Stimulated activated CD8-positive, alpha-beta memory T cell treated with anti-CD3 and anti-CD28 coated beads, Interleukin-4, amount 100 ng/mL, for 4 hours (primary cell): ENCODE measurements at places on chromosomes 1 and 21.

DNA sequence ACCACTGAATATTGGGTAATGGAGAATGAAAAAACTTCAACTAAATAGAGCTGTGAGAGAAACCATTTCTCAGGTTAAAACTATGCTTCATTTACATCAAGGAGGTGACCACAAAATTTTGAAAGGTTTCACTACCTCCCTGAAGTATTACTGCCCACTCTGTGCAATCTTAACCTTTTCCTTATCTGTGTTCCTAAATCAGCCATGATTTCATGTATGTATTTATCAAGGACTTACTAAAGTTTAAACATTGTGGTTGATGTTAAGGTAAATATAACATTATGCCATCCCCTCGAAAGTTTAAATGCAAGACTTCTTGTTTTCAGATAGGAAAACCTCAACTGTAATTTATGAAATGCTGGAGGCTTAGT is 84.4 kb downstream of the CLEC20A start:
- DNase-seq = no peak

GRCh38 chr21:42145569-42146272 is 73.2 kb upstream of the ABCG1 start:
- DNase-seq = peak; percentile 24

DNA sequence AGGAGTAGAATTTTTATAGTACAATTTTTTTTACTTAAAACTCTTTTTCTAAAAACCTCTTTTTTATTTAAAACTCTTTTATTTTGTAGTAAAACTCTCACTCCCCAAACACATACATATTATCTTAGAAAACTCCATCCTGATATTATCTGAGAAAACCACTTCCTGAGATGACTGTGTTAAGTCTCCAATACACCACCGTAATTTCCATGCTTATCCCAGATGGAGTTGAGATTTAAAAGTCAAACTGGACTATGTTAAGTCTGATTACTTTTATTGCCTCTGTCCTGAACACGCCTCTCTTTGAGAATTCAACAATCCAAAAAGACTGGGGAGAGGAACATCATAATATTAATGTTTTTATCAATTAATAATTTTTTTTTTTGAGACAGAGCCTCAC is 3.7 kb downstream of the SEC16B start:
- no peak for DNase-seq

GRCh38 chr1:228664399-228664914 is 70.8 kb upstream of the RHOU start:
- peak; percentile 76 for DNase-seq

DNA sequence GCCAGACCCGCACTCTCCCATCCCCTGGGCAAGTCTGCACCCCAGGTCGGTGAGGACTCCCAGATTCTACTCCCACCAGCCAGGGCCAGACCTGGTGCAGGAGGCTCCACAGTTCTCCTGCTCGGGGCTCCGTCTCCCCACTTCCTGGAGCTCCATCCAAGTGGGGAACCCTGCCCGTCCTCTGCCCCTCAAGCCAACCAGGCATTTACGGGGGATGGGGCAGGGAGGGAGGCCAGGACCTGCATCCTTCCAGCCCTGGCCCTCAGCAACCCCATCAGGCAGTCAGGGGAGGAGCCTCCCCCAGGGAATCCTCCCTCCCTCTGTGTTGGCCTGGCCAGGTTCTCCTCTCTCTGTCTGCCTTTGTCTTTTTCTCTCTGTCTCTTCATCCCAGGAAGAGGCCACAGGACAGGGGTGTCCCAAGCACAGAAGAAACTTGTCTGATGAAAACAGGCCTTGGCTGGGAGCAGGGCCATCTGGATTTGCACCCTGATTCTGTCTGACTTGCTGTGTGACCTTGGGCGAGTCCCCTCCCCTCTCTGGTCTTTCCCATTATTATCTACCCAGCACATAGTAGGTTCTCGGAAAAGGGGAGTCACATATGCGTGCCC is 18.5 kb upstream of the EPHA2 start:
- DNase-seq = no peak

GRCh38 chr1:100028765-100029164 is 59.0 kb downstream of the SLC35A3 start:
- DNase-seq = no peak

- no peak for DNase-seq
Measured at GRCh38 chr1:222335586-222335985, 212.3 kb downstream of the HHIPL2 start.

GRCh38 chr1:160534823-160535605 is 12.0 kb upstream of the SLAMF6 start:
- no peak for DNase-seq

DNA sequence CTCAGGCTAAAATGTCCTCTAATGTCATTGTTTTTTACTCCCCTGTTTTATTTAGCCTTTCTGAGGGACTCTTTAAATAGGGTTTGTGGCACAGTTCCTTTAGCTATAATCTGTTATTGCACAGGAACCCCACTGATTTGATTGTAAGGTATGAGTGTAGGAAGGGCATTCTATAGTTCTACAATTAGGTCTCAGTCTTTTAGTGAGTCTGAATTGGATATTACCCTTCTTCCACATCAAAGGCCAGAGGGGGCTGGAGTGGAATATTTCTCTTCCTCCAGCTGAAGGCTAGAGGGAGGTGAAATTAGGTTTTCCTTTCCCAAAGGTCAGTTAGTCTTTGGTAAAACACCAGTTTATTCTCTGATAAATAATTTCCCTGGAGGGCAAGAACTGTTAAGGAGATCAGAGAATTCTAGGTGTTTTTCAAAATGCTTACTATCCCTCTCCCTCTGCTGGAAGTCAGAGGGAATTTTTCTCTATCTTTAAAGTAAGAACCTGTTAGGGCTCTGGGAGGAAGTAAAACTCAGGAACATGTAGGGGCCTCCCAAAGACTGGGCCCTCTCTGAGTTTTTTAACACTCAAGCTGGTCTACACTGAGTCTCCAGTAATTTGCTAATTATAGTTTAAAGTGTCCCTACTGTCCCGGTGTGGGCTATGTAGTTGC is 176.3 kb upstream of the ZNHIT6 start:
- no peak for DNase-seq

GRCh38 chr1:232822530-232822929 is 17.3 kb downstream of the MAP10 start:
- no peak for DNase-seq

- no peak for DNase-seq
Measured at GRCh38 chr21:43211072-43211759, 42.4 kb downstream of the CRYAA start.

GRCh38 chr1:201336711-201337450 is 40.6 kb downstream of the TNNT2 start:
- DNase-seq = no peak

GRCh38 chr1:104402178-104402577 is 652.5 kb downstream of the AMY1C start:
- no peak for DNase-seq

GRCh38 chr1:240320659-240321058 is 229.0 kb downstream of the FMN2 start:
- DNase-seq = no peak

- no peak for DNase-seq
Measured at GRCh38 chr1:169779970-169780369, 14.7 kb downstream of the METTL18 start.

DNA sequence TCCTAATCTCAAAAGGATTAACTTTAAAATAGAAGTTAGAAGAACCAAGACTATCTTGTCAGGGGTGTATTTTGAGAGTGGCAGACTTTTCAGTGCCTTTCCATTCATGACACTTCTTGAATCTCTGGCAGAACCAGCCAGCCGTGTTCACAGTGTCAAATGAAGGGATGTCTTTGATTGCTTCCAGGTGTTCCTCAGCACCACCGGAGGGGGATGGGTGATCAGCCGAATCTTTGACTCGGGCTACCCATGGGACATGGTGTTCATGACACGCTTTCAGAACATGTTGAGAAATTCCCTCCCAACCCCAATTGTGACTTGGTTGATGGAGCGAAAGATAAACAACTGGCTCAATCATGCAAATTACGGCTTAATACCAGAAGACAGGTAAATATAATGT is 32.3 kb downstream of the FMO1 start:
- no peak for DNase-seq

DNA sequence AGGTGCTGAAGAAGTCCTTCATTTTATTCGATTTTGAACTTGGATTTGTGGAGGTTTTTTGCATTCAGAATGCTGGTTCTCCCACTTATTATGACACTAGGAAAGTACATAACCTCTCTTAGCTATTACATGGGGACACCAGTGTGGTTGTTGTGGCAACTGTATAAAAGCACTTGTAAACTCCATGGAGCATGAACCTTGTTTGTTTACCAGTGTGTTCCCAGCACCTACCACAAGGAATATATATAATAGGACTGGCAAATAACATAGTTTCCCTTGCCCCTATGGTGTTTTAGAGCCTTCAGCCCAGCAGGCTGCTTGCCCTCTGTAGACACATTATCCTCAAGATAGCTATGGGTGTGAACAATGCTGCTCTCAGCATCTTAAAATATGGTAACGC is 43.1 kb downstream of the RASSF5 start:
- DNase-seq = no peak

DNA sequence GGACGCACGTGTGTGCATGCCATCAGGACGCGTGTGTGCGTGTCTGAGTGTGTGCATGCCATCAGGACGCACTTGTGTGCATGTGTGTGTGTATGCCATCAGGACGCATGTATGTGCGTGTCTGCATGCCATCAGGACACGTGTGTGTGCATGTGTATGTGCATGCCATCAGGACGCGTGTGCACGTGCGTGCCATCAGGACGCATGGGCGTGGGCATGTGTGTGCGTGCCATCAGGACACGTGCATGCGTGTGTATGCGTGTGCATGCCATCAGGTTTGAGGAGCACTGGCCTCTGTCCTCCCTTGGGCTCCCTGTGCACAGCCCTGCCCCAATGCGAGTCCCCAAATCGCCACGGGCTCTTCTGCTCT is 12.6 kb upstream of the C1QTNF12 start:
- no peak for DNase-seq

GRCh38 chr1:86696522-86696921 is 7.9 kb upstream of the SH3GLB1 start:
- no peak for DNase-seq

GRCh38 chr1:46221749-46222148 is 18.6 kb downstream of the LURAP1 start:
- DNase-seq = no peak

GRCh38 chr1:167755654-167756053 is 33.9 kb downstream of the MPZL1 start:
- no peak for DNase-seq

GRCh38 chr1:112006416-112007025 is 17.1 kb upstream of the KCND3 start:
- DNase-seq = no peak

GRCh38 chr1:65825741-65826140 is 33.0 kb downstream of the PDE4B start:
- DNase-seq = no peak

GRCh38 chr1:161217831-161218230 is 2.7 kb downstream of the FCER1G start:
- no peak for DNase-seq

DNA sequence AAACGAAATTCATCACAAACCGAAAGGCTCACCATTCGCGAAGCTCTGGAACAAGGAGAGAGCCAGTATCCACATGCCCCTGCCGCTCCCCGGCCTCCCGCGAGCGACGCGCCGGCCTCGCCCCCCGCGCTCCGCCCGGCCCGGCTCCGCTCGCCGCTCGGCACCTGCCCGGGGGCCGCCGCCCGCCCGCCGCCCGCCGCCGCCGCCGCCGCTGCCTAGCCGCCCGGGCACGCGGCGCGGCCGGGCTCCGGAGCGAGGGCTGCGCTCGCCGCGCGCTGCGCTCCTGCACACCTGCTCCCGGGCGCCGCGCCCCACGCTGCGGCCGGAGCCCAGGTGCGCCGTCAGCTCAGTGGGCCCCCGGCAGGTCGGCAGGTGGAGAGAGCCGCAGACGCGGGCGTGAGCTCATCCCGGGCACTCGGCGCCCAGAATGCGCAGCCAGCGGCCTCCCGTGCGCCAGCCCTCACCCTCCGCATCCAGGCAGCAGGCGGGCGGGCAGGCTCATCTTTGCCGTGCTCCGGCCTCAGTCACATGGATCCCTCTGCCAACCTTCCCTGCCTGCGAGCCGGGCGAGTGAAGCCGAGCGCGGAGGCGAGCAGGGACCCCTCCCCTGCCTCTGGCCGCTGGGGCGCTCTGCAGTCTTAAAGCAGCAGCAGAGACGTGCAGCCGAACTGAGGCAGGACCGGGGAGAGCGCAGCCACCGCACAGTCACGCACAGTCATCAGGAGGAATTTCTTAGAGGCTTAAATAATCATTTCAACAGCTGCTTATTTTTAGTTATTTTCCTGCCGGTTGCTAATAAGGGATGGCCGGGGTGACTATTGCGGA is at the start of gene DSCAM:
Gene DSCAM (minus strand): TSS at position 572 of the 825 bp plus-strand sequence. CDS start 497 bp downstream, at position 75.
- DNase-seq = no peak

DNA sequence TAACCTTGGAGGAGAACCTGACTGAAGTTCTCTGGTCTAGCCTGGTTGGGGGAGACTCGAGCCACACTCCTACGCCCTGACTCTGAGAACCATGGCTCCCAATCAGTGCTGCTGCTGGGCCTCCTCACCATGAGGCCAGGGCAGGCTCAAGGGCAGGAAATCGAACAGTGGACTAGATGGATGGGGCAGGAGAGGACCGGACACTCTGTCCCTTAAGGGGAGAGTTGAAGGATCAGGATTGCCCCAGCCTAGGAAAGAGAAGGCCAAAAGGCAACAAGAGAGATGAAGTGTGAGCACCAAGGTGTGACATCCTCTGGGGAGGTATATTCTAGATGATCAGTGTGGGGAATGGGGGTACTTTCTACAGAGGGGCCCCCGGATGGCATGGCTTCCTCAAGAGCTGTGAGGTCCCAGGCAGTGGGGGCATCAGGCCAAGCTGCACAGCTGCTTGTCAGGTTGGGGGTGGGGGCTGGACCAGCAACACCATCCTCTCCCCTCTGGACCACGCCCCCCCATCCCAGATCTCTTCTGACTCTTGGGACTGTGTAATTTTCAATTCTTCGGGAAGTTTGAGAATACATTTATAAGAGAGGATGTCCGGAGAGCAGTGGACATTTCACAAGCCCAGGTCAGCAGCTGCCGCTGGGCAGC is 34.0 kb downstream of the MX1 start:
- DNase-seq = no peak

DNA sequence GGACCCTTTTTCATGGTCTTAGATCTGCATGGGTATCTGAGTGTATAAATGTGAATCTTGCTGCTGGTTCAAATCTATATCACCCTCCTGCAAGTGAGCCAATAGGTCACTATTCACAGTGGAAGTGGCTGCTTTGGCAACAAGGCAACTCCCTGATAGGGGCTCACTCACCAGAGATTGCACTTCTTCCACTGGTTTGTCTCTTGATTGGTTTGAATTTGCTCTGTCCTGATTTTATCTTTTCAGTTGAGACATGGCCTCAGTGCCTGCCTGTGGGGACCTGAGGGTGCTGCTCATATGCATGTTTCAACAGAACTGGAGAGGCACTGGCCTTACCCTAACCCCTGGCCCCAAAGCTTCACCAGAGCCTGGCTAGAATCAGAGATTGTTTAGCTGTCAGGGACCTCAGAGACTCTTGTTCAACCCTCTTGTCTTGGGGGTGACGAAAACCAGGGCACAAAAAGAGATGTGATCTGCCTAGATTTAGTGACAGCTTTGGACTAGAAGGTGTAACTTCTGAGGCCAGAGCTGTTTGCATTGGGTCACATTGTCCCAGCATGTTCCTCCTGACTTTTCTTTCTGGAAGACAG is 16.9 kb downstream of the AVPR1B start:
- no peak for DNase-seq
